ENCODE measurements at places on chromosomes 3 and 15.

- DNase-seq, result no peak
Measured at GRCh38 chr3:143249014-143249413, 129.4 kb downstream of the CHST2 start.

DNA sequence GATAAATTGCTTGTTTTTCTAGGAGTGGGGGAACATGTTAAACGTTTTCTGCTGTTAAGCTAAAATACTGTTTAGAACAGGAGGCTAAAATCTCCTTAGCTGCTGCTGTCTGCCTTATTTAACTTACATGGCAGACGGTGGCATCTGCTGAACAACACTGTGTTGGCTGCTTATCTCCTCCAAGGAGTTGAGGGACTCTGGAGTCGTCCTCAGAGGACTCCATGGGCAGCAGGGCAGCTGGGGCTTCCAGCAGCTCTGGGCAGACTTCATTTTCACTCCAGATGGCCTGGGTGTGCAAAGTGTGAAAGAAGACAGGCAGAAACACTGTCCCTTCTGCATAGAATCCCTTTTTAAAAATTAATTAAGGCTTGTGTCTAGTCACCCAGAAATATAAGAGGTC lies 52.9 kb upstream of the NUDT16 start:
- no peak for DNase-seq

DNA sequence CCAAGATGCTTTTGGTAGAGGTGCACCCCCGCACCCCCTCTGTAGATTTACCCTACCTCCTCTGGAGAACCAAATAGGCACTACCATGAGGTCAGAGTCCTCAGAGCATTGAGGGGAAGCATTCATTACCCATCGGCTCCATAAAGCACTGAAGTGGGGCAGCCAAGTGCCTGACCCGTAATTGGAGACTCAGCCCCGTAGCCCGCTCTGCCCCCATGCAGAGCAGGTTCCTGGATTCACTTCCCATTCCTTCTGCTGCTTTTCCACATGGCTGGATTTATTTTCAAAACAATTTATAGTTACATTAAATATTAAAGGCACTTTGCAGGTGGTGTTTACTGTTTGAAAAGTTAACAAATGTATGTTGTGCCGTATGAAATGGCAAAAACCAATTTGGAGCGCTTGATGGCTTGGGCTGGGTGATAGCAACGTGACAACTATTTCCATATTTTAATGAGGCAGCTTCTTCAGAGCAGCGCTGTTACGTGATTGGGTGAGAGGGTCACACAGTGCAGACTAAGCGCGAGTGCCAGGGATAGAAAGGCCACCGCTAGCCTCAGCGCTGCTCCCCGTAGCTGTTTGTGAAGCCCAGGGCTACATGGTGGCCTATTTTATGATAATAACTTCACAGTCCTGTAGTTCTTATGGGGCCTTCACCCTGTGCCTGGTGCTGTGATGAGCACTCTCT lies 373.8 kb upstream of the PROK2 start:
- no peak for DNase-seq

DNA sequence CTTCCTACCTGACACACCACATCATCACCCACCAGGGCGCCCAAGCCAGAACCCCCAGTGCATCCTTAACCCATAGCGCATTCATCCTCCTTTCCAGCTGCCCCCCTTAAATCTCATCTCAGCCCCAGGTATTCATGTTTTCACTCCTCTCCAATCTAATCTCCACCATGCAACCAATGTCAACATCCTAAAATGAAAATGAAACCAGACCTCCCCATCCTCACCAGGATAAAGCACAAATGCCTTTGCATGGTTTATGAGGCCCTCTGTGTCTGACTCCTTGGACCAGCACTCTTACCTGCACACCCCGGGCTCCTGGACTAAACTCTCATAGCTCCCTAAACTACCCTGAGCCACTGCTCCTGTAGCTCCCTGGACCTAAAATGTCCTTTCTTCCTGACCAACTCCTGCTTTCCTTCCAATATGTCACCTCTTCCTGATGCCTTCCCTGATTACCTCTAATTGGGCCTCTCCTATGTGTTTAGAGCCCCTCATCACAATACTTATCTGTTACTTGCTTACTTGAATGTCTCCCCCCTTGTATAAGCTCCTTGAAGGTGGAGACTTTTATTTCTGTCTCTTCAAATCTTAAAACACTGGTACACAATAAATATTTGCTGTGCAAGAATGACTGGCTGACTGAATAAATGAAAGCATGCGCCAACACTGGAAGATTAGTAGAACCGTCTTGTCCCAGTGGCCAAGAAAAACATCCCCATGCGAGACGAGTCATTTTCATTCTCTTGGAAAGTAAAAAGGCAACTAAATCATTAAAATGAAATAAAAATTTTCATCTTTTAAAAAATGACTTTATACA lies 142.5 kb downstream of the XXYLT1 start:
- no peak for DNase-seq

- no peak for DNase-seq
Measured at GRCh38 chr3:18812316-18812715, 336.0 kb upstream of the KCNH8 start.

DNA sequence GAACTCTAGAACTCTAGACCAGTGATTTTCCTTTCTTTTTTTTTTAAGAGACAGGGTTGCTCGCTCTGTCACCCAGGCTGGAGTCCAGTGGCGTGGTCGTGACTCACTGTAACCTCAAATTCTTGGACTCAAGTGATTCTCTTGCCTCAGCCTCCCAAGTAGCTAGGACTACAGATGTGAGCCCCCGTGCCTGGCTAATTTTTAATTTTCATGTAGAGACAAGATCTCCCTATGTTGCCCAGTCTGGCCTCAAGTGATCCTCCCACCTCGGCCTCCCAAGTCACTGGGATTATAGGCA lies 359.6 kb downstream of the SHQ1 start:
- no peak for DNase-seq

DNA sequence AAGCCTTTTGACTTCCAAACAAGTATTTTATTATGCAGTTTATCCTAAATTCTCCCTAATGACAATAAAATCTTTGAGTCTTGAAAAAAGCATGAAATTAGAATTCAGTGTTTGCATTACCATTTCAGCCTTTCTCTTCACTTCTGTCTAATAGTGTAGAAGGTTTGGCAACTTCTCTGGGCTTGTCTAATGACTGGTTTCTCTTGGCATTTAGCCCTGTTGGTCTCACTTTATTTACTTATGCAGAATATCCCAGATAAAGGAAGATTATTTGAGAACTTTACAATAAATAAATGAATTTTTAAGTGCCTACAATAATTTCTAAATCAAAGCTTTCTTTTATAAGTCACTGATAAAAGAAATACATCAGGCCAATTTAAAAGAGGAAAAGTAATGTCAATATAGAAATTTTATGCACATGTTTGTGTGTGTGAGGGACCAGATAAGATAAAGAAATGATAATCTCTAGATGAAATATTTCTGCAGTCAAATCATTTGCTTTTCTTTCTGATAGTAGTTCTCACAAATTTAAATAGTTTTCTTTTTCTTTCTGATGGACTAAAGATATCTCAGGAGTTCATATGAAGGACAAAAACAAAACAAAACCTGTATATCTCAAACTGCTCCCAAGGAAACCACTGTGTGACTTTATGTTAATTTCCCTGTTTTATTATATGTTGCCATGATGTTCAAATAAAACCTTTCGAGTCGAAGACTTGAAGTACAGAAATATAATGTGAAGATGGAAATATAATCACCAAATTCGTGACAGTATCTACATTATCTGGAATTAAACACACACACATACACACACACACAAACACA lies 533.1 kb upstream of the CBLB start:
- DNase-seq, result no peak

- DNase-seq, result no peak
Measured at GRCh38 chr15:83248151-83249029, 36.1 kb downstream of the BNC1 start.

DNA sequence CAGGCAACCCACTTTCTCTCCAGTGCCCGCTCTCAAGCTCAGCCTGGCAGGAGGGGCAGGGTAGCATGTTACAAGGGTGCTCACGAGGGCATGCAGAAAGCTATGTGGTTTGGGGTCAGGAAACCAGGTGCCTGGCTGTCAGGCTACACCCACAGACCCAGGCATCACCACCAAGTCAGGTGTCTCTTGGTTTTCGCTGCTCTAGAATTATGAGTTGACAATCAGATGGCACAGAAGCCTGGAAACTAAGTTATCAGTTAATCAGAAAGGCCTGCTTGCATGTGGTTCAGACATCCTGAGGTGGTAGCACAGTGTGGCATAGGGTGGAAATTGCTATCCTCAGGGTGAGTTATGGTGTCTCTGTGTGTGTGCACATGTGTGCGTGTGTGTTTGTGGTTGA lies 16.2 kb upstream of the CCR9 start:
- peak; percentile 38 for DNase-seq

DNA sequence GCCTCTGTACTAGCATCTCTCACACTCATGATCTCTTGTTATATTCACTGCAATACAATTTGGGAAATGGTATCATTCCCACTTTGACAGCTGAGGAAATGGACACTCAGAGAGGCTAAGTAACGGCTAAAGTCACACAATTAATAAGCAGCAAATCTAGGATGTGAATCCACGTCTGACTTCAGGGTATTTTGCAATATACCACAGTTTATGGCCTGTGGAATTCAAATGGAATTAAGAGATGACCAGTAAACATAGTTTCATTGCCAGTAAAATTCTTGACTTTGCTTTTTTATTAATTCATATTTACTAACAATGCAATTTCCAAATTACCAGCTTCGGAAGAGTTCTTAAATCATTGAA lies 61.1 kb downstream of the CCNL1 start:
- DNase-seq, result no peak

DNA sequence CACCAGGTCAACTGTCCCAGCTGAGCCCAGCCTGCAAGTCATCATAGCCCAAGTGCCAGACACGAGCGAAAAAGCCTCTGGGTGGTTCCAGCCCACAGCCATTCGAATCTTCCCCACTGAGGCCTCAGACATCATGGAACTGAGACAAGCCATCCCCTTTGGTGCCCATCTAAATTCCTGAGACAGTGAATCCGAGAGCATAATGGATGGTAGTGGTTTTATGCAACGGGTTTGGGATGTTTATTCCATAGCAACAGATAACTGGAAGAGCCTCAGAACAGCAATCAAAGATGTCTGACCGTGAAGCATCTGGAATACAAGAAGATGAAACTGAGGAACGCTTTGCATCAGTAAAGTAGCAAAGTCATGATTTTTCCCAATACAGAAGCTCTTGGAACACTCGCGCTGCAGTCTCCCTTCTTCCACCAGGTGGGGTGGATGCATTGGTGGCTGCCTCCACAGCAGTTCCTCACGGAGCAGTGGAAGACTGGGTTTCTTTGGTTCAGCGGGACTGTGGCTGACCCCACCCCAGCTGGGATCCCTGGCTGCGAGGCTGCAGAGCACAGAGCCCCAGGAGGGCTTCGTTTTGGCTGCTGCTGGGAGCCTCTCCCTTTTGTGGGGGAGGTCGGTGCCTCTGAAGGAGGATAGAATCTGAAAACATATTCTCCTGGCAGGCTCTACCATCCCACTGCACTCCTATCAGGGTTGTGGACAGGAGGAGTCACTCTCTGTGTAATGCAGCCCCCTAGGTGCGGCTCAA lies 26.4 kb upstream of the PDE8A start:
- no peak for DNase-seq

DNA sequence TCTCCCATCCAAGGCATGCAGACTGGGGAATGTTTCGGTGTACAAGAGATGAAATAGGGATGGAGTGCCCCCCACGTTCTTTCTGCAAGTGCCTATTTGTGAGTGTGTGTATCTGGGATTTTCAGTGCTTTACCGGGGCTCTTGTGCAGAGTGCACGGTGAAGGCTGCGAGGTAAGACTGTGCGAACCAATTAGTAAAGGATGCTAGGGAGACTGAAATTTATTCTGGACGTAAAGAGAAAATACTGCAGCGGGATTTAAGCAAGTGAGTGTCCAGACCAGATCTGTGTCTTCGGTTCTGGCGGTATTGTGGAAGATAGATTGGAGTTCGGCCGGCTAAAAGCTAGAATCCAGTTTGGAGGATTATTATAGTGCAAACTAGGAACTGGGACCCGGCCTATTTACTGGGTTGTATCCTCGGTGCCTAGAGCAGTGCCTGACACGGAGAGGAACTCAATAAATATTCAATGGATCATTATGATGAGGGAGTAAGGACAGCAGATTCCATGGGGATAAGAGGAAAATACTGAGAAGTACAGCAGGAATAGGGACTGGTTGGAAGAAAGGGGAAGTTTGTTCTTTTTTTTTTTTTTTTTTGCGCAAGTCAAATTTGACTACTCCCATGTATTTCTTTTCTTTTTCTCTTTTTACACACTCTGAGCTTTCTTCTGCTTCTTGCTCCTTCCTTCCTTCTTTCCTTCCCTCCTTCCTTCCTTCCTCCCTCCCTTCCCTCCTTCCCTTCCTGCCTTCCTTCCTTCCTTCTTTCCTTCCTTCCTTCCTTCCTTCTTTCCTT lies 580 bp upstream of the MAGEF1 start:
- DNase-seq, result no peak

GRCh38 chr3:119294696-119295671 lies 801 bp downstream of the ARHGAP31 start:
- peak; percentile 49 for DNase-seq

- no peak for DNase-seq
Measured at GRCh38 chr3:150135287-150135721, 164.6 kb upstream of the PFN2 start.

GRCh38 chr15:65979316-65979715 lies 110.0 kb downstream of the RAB11A start:
- no peak for DNase-seq

- DNase-seq, result no peak
Measured at GRCh38 chr3:16290007-16290826, 25.2 kb downstream of the OXNAD1 start.

DNA sequence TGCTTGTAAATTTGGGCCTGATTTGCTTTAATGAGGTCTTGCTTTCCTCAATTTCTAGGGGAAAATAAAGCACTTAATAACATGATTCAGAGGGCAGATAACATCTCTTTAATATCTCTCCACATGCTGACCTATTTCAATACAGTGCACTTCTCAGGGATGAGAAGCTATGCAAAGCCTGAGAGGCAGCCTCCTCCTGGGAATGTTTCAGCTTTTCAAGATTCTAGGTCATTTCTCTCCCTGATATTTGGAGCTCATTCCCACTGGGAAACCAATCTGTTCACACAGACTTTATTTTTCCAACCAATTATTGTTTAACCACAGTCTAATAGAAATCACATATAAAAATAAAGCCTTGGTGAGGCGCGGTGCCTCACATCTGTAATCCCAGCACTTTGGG lies 67.0 kb upstream of the LSAMP start:
- no peak for DNase-seq

DNA sequence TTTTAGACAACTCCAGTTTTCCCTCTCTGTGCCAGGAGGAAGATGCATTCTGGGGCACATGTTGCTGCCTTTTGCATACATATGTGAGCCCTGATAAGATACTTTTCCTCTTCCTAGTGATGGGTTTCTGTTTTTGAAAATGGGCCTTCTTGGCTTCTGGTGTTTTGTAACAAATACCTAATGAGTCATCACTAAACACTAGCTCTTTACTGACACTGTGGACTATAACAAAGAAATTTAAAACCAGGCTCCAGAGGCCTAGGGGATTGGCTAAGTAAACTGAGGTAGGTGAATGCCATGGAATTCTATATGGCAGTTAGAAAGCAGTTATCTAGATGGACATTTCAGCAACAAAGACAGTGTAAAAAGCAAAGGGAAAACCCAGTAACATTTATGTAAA lies 93.4 kb upstream of the NR2E3 start:
- no peak for DNase-seq

- DNase-seq, result no peak
Measured at GRCh38 chr3:130850044-130850797, 43.7 kb upstream of the ATP2C1 start.
